ENCODE measurements at places on chromosomes 13 and 19. TPM values are rescaled to one million over a fixed set of nuclear protein-coding genes. Genes with fewer than 3 reads are reported as not detected.

The ZNF223 gene
- polyA plus RNA-seq, result 3.3 TPM

GRCh38 chr19:12495002-12495802, 10.6 kb upstream of the ZNF709 start:
- DNase-seq, result peak; percentile 98

The HOOK2 gene
- 56.9 TPM for polyA plus RNA-seq

DNA sequence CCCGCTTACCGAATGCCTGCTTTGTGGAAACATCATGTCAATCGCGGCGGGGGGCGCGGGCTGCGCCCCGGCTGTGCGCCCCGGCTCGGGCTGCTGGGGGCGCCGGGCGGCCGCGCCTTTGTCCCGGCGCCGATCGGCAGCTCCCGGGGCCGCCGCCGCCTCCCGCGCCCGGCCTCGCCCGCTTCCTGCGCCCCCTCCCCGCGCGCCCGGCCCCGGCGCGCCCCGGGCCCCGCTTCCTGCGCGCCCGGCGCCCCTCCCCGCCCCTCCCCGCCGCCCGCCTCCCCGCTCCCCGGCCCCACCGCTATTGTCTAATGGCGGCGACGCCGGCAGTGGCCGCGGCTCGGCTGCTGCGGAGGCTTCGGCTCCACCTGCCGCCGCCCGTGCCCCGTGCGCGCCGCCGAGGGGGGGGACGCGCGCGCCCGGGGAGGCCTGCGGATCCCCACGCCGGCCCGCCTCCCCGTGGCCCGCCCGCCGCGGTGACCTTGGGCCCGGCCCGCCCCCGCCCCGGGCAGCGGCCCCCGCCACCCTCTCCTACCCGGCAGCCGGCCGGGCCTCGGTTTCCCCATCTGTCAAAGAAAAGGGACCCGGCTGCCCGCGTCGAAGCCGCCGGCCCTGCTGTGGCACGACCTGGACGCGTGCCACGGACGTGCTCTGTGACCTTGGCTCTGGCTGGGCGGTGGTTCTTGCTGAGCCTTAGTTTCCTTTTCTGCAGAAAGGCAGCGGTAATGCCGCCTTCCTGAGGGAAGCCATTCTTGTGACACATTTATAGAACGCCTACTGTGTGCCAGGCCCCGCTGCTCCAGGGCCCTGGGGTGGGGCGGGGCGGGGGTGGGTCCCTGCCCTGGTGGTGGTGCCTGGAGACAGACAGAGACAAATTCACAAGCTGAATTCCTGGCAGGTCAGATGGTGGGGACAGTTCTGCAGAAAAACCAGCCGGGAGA, at the start of gene TLE5:
Gene TLE5, minus strand, starts transcription at position 331 of the 941 bp plus-strand sequence. Its CDS starts 295 bp downstream, at position 36.
- DNase-seq, result peak; percentile 61

- DNase-seq, result no peak
Observed at GRCh38 chr13:60441761-60442160, 44.7 kb downstream of the TDRD3 start.

DNA sequence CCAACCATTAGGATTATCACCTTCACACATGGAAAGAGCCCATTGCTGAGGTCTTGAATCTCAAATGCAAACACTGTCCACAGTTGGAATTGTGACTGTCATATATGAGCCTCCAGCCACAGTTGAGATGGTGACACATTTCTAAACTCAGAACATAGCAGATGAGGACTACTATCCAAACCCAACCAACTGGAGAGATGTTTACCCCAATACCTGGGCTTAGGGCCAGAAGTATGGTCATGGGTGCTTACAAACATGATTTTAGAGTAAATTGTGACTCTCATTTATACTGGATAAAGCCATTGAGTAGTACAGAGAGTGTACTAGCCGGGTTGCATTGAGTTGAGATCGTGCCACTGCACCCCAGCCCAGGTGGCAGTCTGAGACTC, 14.0 kb upstream of the ZNF681 start:
- no peak for DNase-seq

- DNase-seq, result no peak
Observed at GRCh38 chr13:25088562-25089221, 7.2 kb upstream of the PABPC3 start.

DNA sequence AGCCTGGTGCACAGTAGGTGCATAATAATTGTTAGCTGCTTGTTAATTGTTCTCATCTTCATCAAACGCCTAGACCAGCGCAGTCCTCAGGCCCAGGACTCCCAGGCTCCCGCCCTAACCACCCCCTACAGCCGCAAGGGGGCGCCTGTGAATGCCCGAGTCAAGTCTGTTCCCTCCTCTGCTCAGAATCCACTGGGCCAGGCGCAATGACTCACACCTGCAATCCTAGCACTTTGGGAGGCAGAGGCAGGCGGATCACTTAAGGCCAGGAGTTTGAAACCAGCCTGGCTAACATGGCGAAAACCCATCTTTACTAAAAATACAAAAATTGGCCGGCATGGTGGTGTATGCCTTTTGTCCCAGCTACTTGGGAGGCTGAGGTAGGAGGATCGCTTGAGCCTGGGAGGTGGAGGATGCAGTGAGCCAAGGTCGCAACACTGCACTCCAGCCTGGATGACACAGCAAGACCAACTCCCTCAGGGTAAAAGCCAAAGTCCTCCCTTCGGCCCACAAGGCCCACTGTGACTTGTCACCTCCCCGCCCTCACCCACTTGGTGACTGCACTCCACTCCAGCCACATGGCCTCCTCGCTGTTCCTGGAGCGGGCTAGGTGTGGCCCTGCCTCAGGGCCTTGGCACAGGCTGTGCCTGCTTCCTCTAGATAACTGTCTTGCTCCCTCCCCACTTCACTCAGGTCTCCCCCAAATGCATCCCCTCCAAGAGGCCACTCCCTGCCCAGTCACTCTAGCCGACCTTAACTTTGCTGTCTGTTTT, 9.1 kb downstream of the ZNF653 start:
- peak; percentile 89 for DNase-seq

GRCh38 chr13:46369506-46370277, 17.4 kb downstream of the RUBCNL start:
- DNase-seq, result no peak

GRCh38 chr19:38134540-38135149, 89.4 kb downstream of the DPF1 start:
- peak; percentile 81 for DNase-seq

The DNAJC15 gene
- 82.5 TPM for polyA plus RNA-seq

DNA sequence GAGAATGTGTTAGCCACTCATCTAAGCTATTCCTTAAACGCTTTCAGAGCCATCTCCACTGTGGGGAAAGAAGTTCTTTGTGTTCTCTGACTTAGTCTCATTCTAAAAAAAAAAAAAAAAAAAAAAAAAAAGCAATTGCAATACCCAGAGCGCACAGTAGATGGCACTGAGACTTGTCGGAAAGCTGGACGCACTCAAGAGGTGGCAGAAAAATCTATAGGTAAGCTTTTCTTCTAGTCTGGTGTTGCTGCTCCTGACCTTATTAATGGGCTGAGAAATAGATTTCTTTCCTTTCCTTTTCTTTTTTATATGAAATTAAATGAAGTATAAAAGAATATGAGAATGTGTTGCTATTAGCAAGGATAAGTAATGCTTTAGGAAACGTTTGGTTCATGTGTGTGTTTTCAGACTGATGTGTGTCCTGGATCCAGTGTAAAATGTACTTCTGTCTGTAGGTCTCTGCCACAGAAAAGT, 4.7 kb upstream of the GJB2 start:
- DNase-seq, result peak; percentile 53

The CBARP gene
- 2.0 TPM for polyA plus RNA-seq

GRCh38 chr13:45951724-45952123, 100.2 kb upstream of the SIAH3 start:
- DNase-seq, result no peak

DNA sequence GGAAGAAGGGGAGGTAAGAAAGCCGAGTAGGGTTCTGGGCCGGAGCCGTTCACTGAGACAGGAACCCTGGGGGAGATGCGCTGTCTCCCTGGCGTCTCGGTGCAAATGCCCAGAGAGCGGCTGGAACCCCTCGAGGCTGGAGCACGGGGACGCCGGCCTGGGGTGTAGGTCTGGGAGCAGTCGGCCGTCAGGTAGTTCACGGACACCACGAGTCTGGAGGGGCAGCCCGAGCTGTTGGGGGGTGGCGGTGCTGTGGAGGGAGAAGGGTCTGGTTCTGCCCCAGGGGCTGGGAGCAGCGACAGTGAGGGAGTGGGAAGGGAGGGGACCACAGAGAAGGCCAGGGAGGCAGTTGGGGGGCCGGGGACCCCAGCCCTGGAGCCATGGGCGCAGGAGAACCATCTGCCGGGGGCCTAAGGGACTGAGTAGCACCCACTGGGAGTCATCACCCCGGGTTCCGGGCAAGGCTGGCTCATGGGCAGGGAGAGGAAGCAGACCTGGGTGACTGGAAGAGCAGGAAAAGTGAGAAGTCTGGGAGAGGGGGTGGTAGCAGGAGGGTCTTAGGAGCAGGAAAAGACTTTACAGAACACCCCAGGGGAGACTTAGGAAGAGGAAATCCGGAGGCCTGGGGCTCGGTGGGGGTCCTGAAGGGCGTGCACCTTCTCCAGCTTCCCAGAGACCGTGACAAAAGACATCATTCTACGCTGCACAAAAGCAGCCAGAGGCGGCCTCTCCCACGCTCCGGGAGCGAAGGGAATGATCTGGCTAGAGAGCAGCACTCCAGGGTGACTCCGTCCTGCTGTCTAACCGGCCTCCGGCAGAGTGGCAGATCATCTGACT, 173.1 kb upstream of the SOX1 start:
- peak; percentile 52 for DNase-seq

DNA sequence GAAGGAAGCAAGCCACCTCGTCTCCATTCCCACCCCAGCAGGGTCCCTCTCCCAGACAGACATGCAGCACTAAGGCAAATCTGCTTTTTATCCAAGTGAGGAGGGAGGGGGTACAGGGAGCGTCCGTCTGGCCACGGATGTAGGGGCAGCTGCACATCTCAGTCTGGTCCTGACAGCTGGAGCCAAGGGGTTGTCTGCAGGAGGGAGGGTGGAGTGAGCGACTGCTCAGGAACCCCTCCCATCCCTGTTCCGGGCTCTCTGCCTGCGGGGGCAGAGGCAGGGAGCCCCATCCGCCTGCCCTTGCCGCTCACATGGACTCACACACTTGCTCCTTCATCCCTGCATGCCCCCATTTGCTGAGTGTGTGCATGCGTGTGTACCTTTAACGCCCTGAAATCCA, 2.5 kb downstream of the TMEM190 start:
- DNase-seq, result no peak

- no peak for DNase-seq
Observed at GRCh38 chr13:27327633-27328032, 57.0 kb downstream of the RASL11A start.

GRCh38 chr13:78520425-78520824, 82.9 kb downstream of the POU4F1 start:
- no peak for DNase-seq

All from GM23338 (cell line).